ENCODE measurements at places on chromosomes 13 and 19. TPM values are rescaled to one million over a fixed set of nuclear protein-coding genes. Genes with fewer than 3 reads are reported as not detected.
A peak's percentile ranks its signal among the peaks of the same experiment; 100 is the strongest.

DNA sequence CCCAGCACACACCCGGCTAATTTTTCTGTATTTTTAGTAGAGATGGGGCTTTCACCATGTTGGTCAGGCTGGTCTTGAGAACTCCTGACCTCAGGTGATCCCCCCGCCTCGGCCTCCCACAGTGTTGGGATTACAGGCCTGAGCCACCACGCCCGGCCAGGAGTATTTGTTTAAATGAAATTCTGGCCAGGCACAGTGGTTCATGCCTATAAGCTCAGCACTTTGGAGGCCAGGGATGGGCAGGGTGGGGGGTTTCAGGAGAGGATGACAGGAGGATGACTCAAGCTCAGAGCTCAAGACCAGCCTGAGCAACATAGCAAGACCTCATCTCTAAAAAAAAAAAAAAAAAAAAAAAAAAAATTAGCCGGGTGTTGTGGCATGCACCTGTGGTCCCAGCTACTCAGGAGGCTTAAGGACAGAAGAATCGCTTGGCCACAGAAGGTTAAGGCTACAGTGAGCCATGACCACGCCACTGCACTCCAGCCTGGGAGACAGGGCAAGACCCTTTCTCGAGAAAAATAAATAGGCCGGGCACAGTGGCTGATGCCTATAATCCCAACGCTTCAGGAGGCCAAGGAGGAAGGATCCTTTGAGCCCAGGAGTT, 8.2 kb upstream of the DHDH start:
- no peak for DNase-seq

Gene CPB2
- total RNA-seq: not detected

Gene YJEFN3
- total RNA-seq: 0.85 TPM

DNA sequence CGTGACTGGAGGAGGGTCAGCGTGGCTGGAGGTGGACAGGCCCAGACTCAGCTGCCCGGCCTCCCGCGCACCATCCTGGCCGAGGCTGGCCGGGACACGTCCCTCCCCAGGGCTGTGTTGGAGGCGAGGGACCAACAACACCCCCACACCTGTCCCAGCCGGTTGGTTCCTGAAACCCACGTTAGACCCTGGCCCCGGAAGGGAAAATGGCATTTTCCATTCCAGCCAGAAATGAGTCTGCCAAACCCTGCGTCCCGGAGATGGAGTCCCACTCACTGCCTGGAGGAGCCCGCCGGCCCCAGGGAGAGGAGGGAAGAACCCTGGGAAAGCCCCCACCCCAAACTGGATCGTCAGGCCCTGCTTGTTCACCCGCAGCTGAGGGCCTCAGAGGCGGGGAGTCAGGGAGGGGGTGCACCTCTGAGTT, 4.8 kb upstream of the WDR18 start:
- no peak for DNase-seq

Gene SBK2
- 172 TPM for total RNA-seq

DNA sequence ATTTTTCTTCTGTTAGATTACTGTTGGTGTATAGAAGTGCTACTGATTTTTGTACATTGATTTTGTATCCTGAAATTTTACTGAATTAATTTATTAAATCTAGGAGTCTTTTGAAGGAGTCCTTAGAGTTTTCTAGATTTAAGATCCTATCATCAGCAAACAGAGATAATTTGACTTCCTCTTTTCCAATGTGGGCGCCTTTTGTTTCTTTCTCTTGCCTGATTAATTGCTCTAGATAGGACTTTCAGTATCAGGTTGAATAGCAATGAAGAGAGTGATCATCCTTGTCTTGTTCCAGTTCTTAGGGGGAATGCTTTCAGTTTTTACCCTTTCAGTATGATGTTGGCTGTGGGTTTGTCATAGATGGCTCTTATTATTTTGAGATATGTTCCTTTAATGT, 5.6 kb upstream of the CD33 start:
- DNase-seq: no peak

GRCh38 chr13:110291286-110291685, 15.7 kb downstream of the COL4A1 start:
- no peak for DNase-seq

DNA sequence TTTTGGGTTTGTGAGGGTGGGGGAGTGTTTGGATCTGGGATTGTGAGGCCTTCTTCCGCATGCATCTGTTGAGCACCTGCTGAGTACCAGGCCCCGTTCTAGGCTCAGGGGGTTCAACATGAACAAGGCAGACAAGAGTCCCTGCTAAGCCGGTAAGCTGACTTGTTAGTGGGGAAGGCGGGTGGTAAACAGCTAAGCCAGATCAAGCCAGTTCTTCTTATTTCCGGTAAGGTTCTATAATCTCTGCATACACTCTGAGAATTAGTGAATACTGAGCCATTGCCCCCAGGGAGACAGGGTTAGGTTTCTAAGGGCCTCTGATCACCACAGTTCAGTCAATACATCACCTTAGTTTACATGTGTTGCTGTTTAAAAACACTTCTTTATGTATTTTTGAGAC, 9.9 kb upstream of the EHD2 start:
- no peak for DNase-seq

GRCh38 chr13:21673789-21674489, 3.1 kb downstream of the FGF9 start:
- no peak for DNase-seq

Gene ZNF418
- 5.2 TPM for total RNA-seq

DNA sequence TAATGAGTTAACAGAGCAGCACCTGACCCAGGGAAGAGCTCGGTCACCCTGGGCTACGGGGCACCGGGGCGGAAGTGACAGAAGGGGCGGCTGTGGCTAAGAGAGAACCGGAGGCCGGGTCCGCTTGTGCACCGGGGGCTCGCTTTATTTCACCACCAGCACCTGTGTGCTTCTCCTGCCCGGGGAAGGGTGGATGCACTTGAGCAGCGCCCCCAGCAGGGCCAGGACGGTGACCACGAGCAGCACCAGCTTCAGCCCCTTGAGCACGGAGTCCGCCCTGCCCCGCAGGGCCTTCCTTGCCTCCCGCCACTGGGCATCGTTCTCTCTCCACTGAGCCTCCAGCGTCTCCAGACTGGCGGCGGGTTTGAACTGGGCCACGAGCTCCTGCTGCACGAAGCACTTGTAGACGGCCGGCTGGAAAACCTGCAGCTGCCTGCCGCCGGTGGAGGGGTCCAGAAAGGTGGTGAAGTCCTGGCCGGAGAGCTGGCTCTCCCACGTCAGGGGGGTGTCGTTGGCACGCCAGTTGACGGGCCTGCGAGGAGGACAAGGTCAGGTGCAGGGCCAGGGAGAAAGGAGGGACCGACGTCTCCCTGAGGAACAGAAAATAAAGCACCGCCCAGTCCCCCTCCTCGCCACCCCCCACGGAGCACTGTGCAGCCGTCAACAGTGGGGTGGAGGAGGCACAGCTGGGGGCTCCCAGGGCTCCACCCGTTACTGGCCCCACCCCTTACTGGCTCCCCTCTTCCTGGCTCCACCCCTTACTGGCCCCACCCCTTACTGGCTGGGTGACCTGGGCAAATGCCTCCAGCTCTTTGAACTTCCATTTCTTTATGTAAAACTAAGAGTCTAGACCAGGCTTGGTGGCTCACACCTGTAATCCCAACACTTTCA, 3.6 kb downstream of the FAM187B start:
- no peak for DNase-seq

Gene B3GNT3
- total RNA-seq: not detected

DNA sequence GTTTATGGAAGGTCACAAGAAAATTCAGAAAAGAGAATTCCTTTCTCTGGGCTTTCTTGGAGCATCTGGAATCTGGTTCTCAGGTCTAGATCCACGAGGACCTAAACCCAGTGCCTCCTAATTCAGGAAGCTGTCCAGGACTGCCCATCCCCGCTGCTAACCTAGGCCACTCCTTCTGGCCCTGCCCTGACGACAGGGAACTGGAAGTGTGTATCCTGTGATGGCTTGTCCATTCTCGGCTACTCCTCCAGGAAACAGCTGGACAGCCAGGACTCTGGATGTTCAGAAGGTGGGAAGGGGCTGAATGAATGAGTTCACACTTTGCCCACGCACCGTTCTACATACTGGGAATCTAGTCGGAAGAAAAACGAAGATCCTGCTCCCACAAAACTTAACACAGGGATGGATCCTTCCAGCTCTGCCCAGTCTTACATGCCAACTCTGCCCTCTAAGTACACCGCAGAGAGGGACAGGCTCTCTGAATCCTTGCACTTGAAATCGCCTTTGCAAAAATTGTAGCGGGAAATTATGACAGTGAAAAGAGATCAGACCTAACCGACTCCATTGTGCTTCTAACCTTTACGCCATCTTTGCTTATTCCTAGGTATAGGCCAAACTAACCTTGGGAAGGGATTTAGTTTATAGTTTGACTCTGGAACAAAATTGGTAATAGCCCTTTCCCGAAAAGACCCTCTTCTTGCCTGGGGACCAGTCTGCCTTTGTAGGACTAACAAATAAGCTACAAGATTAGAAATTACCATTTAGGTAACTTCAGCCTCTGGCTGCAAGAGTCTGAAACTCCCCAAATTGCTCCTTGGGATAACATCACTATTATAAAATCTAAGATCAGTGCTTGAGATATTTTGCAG, 1.8 kb downstream of the LSM4 start:
- DNase-seq: no peak

- DNase-seq: no peak
Measured at GRCh38 chr19:29563486-29564101, 37.8 kb downstream of the VSTM2B start.

GRCh38 chr19:33194532-33194885, 379 bp downstream of the LRP3 start:
- no peak for DNase-seq

Gene MISP
- total RNA-seq: 0.96 TPM

GRCh38 chr13:81017513-81018152, 676.7 kb upstream of the SPRY2 start:
- no peak for DNase-seq

- DNase-seq: no peak
Measured at GRCh38 chr19:55228015-55228391, 560 bp downstream of the TMEM86B start.

DNA sequence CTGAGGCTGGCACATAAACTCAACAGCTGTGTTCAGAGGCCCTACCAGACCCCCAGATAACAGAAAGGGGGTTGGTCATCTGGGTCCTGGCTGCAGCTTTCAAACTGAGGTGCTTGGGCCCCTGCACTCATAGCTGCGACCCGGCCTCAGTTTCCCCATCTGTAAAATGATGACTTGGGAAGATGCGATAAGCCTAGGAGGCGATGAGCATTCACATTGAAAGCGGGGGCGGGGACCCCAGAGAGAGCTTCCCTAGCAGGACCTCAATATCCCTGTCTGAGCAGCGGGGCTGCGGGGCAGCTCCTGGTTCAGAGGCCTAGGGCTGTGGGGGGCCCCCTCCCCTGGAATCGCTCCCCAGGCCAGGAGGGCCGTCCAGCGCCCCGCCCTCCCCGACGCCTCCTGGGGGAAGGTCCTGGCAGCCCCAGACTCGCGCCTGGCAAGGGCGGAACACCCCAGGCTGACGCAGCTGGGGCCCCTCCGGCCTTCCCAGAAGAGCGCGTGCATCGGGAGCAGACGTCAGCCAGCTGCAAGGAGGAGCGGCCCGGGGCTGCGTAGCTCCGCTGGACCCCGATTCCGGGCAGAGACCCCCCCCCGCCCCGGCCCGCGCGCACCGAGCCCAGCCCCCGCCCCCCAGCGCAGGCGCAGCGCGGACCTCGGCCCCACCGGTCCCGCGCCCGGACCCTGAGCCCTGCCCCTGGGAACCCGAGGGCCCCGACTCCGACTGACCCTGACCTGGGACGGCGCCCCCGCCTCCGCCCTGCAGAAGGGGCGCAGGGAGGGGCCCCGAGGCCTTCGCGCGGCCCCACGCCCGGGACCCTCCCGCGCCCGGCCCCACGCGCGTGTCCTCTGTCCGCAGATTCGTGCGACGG, 3.5 kb downstream of the FSTL3 start:
- peak; percentile 83 for DNase-seq

DNA sequence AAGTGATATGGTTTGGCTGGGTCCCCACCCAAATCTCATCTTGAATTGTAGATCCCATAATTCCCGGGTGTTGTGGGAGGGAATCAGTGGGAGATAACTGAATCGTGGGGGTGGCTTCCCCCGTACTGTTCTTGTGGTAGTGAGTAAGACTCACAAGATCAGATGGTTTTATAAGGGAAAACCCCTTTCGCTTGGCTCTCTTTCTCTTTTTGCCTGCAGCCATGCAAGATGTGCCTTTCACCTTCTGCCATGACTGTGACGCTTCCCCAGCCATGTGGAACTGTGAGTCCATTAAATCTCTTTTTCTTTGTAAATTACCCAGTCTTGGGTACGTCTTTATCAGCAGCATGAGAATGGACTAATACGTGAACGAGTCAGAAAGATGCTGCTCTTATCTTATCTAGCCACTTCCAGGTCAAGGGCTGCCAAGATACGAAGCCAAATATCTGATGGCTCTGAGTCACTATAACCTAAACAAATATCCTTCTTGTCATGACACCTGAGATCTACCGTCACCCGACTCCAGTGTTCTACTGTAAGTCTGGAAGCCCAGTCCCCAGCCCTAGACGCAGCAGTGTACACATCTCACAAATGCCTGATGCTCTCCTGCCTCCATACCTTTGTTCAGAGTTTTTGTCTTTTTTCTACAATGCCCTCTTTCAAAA, 45.9 kb downstream of the SLC15A1 start:
- DNase-seq: no peak

- no peak for DNase-seq
Measured at GRCh38 chr19:42114412-42114811, 17.8 kb downstream of the POU2F2 start.

- no peak for DNase-seq
Measured at GRCh38 chr19:9474975-9475374, 23.4 kb downstream of the ZNF560 start.

- DNase-seq: no peak
Measured at GRCh38 chr13:42800109-42800643, 18.8 kb downstream of the FAM216B start.

- DNase-seq: peak; percentile 90
Measured at GRCh38 chr19:46661735-46662592, 982 bp upstream of the DACT3 start.

Gene ATXN8OS
- not detected for total RNA-seq

Gene GRIN3B
- 0.12 TPM for total RNA-seq

- no peak for DNase-seq
Measured at GRCh38 chr19:51559240-51559639, 11.8 kb upstream of the ZNF175 start.

GRCh38 chr13:90233933-90234672, 1113.4 kb upstream of the MIR17HG start:
- DNase-seq: no peak

DNA sequence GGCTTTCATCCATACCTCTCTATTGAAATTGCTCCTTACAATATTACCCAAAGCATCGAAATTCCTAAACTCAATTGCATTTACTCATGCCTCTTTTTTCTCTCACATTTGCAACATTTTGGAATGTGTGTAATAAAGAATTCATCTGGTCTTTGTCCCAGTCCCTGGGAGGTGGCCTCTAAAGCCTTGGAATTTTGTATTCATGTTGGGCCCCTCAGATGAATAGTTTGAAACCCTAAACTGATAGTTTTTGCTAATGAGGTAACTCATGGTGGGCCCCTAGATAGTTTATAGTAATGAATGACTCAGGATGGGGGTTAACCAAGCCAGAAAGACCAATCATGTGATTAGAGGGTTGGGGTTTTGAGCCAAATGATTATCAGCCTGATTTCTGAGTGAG, 490.4 kb downstream of the DIAPH3 start:
- no peak for DNase-seq

GRCh38 chr13:101970341-101970740, 431.5 kb downstream of the FGF14 start:
- no peak for DNase-seq

Gene AP3D1
- total RNA-seq: 95.8 TPM

GRCh38 chr19:40717880-40718773, 1.2 kb downstream of the ITPKC start:
- DNase-seq: no peak

- DNase-seq: no peak
Measured at GRCh38 chr19:10706990-10707389, 5.8 kb downstream of the QTRT1 start.

Gene COL5A3
- 6.8 TPM for total RNA-seq

Gene PINLYP
- 1.6 TPM for total RNA-seq

GRCh38 chr13:69947582-69947981, 160.0 kb upstream of the ATXN8OS start:
- no peak for DNase-seq
